ENCODE measurements at places on chromosomes 12 and 14.

GRCh38 chr12:100824476-100824875 is 29.9 kb downstream of the ANO4 start:
- DNase-seq = no peak

GRCh38 chr14:77343662-77344061 is 22.8 kb downstream of the GSTZ1 start:
- DNase-seq = no peak

DNA sequence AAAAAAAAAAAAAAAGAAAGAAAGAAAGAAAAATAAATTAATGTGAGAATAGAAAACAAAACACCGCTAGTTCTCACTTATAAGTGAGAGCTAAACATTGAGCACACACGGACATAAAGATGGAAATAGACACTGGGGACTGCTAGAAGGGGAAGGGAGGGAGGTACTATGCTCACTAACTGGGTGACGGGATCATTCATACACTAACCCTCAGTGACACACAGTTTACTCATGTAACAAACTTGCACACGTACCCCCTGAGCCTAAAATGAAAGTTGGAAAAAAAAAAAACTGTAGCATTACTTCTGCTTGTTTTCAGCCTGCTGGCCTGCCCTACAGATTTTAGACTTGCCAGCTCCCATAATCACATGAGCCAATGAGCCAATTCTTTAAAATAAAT is 10.5 kb upstream of the PRMT5 start:
- DNase-seq = no peak

GRCh38 chr12:43028826-43029225 is 439.3 kb upstream of the PRICKLE1 start:
- DNase-seq = no peak

DNA sequence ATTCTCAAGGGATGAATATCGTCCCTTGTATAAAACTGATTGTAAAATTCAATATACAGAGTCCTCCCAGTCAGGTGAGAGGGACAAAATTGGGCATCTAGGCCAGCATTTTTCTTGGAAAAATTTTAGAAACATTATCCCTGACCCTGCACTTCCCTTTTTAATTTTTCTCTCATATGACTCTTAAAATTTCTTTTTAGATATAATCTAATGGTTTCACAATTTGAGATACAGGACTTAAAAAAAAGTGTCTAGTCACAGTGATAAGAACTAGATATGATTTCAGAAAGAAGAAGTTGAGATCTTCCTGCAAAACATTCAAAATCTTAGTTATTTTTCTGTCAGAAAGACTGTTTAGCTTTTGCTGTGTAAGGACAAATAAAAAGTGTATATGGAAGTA is 270.8 kb upstream of the PPFIA2 start:
- no peak for DNase-seq

GRCh38 chr14:91283666-91284065 is 39.2 kb upstream of the GPR68 start:
- no peak for DNase-seq

- DNase-seq = no peak
These were observed 652 bp upstream of the POLE2 start for GRCh38 chr14:49688701-49689030.

DNA sequence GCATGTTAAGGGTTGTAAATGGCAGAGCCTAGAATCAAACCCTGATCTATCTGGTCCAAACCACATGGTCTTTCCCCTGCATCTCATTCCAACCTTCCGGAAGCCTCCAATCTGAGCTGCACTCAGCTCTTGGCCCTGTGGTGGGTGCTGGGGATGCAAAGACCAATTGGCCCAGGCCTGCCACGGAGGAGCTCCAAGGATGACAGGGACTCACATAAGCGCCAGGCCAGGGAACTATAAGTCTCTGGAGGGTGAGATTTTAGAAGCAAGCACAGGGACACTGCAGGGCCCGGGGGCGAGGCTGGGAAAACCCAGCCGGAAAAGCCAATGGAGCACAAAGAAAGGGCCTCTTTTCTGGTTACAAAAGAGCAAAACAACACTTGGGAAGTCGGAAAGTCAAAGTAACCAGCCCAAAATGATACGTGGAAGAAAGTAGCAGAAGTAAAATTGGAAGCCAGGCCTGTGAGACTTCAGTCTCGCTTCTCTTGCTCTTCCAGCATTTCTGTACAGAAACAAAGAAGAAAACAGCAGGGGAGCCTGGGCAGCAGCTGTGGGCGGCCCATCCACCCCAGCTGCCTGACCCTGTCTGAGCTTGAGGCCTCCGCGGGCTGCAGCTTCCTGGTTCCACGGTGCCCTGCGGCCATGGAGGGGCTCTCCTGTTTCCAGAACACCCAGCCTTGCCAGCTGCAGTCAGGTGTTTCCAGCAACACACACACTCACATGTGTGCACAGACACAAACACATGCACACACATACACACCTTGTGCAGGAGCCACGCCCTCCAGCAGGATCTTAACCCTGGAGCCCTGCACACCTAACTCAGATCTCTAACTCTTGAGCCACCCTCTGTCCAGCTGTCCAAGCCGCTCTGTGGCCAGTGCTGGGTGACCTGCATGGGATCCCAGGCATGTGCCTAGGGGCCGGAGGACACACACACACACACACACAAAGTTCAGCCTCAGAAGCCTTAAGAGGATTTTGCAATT is 178.2 kb downstream of the BCL11B start:
- DNase-seq = no peak

DNA sequence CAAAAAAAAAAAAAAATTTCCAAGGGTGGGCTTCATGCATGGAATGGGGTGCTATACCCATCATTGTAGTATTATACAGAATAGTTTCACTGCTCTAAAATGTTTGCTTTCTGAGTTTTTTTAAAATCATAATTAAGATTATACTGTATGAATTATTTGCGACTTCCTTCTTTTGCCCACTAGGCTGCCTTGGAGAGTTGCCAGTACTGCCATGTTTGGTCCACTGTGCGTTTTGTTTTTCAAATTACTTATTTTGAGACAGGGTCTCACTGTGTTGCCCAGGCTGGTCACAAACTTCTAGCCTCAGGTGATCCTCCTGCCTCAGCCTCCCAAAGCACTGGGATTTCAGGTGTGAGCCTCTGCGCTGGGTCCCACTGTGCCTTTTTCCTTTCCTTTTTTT is 19.9 kb downstream of the PLBD2 start:
- no peak for DNase-seq

- DNase-seq = no peak
These were observed 507 bp downstream of the AHSA1 start for GRCh38 chr14:77458249-77458950.

GRCh38 chr14:81200054-81200453 is 20.7 kb downstream of the GTF2A1 start:
- DNase-seq = no peak

GRCh38 chr14:57245941-57246340 is 22.8 kb downstream of the EXOC5 start:
- no peak for DNase-seq

DNA sequence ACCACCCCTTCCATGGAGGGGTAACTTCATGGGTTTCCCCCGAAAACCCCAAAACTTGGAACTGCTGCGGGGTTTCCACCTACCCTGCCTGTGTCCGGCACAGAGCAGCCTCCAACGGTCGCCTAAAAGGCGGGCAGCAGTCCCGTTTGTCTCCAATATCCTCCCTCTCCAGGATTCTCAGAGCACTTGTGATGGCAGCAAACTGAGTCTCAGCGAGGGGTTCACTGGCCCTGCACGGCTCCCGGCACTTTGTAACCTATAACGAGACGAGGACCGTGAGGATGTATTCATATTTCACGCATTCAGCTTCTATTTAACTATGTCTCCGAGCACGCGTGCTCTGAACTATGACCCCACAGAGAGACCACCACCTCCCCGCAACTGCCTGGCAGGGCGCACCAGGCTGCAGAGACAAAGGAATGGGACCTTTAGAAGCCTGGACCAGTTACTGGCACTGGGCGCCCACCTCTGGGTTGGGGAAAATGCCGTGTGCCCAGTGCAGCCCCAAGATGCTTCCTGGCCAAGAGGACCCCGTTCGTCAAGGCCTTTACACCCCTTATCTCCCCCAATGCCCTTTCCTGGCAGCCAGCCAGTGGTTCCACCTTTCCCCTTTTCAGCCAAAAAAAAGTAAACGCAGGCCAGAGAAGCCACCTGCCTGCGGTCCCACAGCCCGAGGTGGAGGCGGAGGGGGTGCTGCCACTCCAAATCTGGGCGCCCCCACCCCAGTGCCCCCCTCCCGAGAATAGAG is 173.1 kb upstream of the RTL1 start:
- no peak for DNase-seq

All from stimulated activated naive CD8-positive, alpha-beta T cell treated with anti-CD3 and anti-CD28 coated beads, Interleukin-15, amount 100 ng/mL, for 72 hours (primary cell).